Right renal cortex interstitium (tissue), 3 donors: ENCODE measurements at places on chromosomes 3 and 15. TPM values are rescaled to one million over a fixed set of nuclear protein-coding genes. Genes with fewer than 3 reads are reported as not detected.

DNA sequence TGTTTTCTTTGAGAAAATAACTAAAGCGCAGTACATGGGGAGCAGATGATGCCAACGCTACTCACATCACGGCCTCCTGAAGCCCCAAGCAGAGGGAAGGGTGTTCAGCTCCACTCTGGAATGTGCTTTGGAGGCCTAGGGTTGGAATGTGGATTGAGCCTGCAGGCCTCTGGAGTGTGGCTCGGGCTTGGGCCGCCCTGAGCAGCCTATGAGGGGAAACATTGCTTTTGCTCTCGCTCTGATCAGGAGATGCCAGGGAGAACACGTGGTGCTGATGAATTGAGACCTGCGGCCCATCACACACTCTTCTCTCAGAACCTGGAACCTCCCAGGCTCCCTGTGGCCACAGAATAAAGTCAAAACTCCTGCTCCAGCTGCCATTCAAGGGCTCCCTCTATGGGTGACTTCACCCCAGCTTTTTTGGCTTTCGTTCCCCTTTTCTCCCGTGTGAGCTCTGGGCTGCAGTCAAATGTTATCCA, 23.3 kb downstream of the CCDC13 start:
- no peak for DNase-seq

Gene VGLL3
- 4.6 TPM for polyA plus RNA-seq

Gene DNAH12
- polyA plus RNA-seq, result 0.88 TPM

Gene SUCNR1
- 9.9 TPM for polyA plus RNA-seq

Gene TFDP2
- polyA plus RNA-seq, result 82.4 TPM

Gene ZNF860
- 3.2 TPM for polyA plus RNA-seq
